Epithelial cell of esophagus (primary cell): ENCODE measurements at places on chromosomes 3 and 15.

GRCh38 chr3:127067116-127067910 is 84.4 kb downstream of the PLXNA1 start:
- DNase-seq: no peak

DNA sequence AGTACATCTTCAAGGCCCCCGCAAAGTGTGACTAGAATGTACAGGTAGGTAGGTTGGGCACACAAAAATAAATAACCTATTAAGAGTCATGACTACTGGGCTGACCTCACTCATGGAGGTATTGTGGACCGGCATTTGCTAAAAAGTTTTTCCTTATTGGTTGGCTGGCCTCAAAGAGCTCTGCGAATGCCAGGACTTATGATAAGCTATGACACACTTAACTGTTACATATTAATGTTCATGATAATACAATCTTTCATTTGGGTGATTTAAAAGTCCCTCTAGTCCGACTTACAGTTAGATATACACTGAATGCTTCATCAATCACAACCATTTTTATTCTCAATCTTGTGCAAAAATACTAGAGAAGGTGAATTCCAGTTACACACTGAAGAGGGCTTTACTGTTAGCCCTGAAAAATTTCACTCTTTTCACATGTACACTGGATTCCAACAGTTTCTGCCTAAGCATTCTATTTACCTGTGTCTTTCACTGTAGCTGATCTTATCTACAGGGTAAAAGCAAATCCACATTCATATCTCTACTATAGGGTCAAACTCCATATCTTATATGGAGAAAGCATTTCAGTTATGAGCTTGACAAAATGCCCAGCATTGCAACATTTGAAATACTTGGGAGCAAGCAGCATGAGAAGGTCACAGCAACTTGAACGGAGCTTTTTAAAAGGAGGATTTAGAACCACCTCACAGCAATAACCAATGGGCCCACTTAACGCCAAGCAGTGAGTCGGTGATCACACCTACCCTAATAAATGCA is 329.1 kb downstream of the FOXP1 start:
- no peak for DNase-seq

GRCh38 chr15:70741677-70742293 is 21.6 kb downstream of the UACA start:
- peak; percentile 90 for DNase-seq

- DNase-seq: no peak
These were observed 627.7 kb upstream of the AGTR1 start for GRCh38 chr3:148070041-148070440.
